ENCODE measurements at places on chromosomes 5 and 9.

- no peak for DNase-seq
These were observed 95.6 kb downstream of the PALM2AKAP2 start for GRCh38 chr9:109875495-109876129.

DNA sequence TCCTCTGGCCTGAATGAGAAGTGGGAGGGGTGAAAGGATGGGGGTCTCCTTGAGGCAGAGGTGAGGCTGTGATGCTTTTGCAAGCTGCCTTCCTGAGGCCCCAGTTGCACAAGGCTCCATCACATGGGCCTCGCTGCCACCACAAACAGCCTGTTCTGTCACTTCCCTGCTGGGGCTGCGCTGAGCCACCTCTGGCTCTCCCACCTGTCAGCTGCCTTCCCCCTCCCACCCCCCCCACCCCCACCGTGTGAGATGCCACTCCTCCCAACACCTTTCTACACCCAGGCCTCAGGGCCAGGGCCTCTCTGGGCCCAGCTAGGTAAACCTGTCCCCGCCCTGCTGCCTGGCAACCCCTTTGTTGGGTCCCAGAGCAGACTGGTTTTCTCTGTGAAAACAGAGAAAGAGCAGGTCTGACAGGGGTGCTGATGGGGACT is 4.5 kb upstream of the PDLIM4 start:
- DNase-seq, result no peak

GRCh38 chr5:122755783-122756182 is 19.1 kb upstream of the SNX2 start:
- no peak for DNase-seq

DNA sequence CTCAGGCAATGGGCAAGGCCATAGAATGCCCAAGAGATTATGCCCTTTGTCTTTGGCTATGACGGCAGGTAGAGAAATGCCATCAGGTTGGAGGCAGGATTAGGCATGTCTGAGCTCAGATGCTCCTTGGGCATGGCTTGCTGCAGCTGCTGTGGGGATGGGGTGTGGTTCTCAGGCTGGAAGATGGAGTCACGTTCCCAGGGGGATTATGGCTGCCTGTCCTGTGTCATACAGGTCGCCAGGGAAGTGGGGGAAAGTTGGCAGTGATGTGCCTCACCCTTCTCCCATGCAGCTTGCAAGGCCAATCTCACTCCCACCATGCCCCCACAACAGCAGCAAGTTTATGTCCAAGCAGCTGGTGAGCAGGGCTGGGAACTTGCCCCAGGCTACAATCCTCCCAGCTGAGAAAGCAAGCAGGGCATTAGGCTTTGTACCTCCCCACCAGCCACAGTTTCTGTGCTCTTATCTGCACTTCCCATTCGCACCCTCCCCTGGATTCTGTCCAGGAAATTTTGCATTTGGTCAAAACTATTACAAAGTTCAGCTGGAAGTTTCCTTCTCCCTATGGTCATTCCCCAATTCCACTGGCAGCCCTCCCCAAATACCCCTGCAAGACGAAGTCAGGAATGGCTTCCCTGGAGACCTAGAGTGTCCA is 1788.0 kb upstream of the NUDT12 start:
- no peak for DNase-seq

DNA sequence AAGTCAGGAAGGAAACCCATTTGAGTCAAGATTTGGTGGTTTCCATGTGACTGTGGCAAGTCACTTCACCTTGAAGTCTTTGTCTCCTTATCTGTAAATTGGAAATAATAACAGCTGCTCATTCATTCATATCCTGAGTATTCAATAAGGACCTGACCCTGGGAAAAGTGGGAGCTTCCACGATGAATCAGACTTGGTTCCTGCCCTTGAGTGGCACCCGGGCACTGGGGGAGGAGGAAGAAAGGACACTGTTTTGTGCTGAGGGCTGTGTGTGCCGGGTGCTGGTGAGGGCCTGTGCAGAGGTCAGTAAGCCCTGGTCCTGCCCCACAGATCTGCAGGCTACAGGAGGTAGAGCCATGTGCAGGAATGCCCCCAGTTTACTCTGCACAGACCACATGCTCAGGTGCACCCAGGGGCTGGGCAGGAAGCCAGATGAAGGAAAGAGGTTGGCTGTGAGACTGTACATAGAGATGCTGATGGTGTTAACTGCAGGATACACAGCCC is 6.8 kb downstream of the NDST1 start:
- peak; percentile 92 for DNase-seq

DNA sequence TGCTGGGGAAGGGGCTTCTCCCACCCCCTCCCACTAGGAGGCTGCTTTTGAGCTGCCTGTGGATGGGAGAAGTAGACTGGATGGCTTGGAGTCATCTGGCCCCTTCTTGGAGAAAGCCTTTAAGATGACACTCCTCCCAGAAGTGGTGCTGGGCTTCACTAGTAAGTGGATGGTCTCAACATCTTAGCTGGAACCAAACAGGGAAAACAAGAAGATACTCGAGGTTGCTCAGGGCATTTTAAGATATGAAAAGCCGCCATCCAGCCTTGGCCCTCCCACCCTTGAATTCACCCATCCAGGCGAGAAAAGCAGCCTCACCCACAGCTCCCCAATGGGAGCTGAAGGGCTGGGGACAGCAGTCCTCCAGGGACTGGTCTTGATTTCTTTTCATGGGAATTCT is 7.8 kb upstream of the SMIM32 start:
- no peak for DNase-seq

GRCh38 chr9:73995836-73996235 is 501.3 kb upstream of the RORB start:
- no peak for DNase-seq

- DNase-seq, result no peak
These were observed at the start of gene FAT2 for GRCh38 chr5:151591144-151591819. Gene FAT2 (minus strand): TSS chr5:151591331. CDS start chr5:151568931, 22,400 bp downstream.

GRCh38 chr5:56148453-56148971 is 84.6 kb downstream of the ANKRD55 start:
- DNase-seq, result no peak

All from endothelial cell of umbilical vein (primary cell).